ENCODE measurements at places on chromosomes 5 and 9.

- DNase-seq: peak; percentile 35
Measured at GRCh38 chr5:124444147-124444775, 302.2 kb downstream of the ZNF608 start.

DNA sequence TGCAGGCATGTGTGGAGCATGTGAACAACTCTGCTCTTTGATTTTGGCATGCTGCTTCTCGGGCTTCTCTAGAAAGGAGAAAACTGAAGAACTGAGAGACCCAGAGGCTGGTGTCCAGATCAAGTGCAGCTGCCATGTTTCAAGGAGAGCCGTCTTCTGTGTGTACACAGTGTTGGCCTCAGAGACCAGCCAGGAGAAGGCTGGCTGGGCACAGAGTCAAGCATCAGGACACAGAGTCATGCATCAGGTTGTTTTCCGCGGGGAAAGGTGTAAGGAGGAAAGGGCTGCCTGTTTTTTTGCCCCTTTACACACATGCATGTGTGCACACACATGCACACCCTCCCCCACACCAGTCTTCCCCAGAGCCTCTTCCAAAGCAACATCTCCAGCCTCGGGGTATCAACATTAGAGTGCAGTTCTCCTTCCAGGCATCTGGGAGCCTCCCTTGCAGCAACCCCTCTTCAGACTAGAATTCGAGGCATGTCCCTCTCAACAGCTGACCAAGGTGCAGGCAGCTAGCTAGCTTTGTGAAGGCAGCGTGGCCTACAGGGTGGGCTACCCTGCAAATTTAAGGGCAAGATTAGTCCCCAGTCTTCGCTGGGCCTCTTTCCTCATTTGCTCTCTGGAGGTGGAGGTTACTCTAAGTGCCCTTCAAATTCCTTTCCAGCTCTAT is 180.9 kb downstream of the AOPEP start:
- DNase-seq: no peak

DNA sequence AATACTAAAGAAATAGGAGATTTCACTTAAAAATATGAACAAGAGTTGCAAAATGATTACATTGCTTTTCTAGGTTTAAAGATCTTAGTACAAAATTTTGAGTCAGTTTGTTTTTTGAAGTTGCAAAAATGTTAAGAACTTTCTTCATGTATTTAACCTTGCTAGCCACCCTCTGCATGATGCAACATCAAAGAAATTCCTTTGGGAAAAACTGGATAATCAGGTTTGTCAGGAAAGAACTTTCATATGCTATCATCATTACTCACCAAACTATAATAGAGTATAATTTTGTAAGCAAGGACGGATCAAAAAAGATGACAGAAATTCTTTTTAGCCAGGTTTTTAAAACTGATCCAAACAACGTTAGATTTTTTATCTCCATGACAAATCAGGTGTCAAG is 116.9 kb upstream of the MRPS30 start:
- DNase-seq: no peak

DNA sequence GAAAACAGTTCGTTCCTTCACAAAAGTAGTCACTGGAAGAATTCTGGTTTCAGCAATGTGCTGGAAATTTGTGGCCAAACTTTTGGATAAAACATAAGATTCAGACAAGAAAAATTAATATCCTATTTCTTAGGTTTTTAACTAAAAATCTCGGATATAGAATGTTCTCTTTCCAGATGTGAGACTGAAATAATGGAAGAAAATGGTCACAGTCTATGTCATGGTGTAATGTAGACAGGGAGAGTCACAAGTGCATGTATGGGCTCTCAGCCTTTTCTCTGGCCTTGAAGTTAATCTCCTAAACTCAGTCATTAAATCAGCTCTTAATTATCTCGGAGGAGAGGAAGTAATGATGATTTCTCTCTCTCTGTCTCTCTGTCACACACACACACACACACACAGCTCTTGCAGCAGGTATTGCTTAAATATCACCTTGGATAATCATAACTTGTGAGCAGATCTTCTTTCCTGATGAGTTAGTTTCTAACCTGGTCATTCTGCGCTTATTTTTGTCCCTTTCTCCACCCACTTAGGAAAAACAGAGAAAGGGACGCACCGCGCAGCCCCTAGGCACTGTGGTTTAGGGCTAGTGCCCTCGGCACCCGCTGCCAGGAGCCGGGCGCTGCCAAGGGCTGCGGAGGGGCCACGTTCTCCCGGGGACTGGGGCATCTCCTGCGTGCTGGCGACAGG is 672 bp upstream of the ITGA2 start:
- DNase-seq: no peak

DNA sequence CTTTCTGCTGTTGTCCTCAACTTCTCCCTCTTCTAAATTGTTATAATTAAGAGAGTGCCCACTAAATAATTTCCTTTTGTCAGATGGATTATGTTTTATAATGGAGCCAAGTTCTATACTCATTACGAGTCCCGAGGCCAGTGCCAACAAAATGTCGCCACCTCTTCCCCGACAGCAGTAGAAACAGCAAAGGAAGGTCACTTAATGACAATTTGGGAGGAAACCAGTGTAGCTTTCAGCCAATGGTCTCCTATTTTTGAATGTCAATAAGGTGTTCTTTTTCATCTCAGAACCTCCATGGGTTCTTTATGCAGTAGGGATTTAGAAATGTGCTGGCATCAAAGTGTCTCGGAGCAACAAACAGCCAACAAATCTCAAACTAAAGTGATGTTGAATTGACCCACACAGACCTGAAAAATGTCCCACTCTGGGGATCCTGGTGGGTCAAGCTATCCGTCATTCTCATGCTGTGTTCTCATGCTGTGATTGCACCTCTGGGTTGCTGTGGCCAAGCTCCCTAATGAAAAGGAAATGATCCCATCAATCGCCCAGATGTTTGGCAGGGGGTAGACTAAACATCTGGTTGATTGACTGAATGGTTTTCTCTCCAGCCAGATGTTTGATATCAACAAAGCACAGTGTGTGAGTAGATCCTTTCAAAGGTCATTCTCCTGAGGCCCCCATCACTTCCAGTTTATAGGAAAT is 291.9 kb downstream of the DMAC1 start:
- no peak for DNase-seq

DNA sequence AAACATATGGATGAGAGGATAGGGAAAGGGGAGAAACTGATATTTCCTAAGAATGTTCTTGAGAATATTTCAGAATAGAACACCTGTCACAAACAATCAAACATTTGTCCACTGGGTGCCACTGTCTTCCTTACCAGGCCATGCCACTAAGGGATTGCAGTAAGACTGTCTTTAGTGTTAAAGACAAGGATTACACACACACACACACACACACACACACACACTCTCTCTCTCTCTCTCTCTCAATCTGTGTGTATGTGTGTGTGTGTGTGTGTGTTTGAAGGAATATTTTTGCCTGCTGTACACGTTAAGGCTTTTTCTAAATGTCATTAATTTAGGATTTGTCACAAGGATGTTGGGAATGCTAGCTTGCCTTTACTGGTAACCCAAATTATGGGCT is 54.4 kb downstream of the CCDC192 start:
- DNase-seq: peak; percentile 38

DNA sequence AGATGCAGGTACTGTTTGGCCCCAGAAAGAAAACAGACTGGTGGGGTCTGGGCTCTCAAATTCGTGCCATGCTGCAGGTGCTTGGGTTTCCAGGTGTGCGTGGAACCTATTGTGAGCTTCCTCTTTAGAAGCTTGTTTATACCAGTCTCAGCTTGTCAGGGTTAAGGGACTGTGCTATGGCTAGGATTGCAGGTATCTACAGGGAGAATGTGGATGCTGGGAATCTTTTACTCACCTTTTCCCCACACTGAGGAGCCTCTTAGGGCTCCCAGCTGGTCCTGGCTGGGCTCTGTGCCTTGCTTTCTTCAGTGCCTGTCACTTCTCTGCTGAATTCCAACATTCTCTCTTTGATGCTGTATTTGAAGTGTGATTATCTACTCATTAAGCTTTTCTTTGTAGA is 111.8 kb downstream of the WDR70 start:
- no peak for DNase-seq

GRCh38 chr5:1509346-1510085 is 14.2 kb downstream of the LPCAT1 start:
- no peak for DNase-seq

DNA sequence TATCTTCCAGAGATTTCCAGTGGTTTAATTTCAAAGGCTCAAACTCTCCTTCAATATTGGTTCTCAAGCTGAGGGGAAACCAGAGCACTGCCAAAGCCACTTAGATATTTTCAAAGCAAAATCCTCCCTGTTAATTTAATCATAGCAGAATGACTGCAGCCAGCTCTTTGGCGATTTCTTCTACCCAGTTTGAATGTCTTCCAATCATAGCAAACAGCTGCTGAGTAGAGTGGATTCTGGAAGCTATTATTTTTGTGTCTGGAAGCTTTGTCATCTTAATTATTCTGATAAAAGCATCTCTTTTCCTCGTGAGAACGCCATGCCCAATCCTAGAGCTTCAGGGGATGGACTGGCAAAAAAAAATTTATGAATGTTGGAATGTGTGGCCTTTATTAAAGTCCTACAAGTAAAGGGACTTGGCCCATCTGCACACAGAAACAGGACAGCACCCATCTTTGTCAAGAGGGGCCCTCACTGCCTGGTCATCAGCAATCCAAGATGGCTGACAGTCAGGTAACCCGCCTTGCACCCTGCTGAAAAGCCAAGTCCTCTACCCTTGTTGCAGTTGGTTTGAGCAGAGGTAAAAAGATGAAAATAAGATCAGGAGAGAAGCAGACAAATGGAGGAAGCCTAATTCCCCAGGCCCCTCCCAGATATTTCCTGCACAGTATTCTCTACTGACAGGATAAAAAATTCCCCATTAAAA is 125.1 kb downstream of the SUSD1 start:
- no peak for DNase-seq

GRCh38 chr5:112208699-112209615 is 210.1 kb downstream of the EPB41L4A start:
- no peak for DNase-seq

DNA sequence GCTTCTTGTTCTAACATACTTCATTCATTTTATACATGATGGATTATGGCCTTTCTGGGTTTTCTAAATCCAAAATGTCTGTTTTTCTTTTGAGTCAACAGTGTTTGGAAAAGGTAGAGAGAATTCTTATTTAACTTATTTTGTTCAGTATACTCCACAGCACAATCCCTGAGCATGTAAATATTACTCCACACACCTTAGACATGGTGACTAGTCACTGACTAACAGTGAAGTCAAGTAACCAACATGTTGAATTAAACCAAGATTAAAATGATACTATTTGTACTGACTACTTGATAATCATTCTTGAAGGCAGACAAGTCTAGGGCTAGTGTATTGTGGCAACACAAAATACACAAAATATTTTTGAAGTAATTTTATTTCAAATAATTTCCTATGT is 55.0 kb downstream of the HAPLN1 start:
- DNase-seq: no peak

- no peak for DNase-seq
Measured at GRCh38 chr5:10671041-10672008, 89.7 kb downstream of the DAP start.

- no peak for DNase-seq
Measured at GRCh38 chr9:97617939-97618416, 15.2 kb downstream of the TSTD2 start.

- DNase-seq: no peak
Measured at GRCh38 chr5:141186897-141187512, at the start of gene PCDHB9. Gene PCDHB9 (plus strand): TSS chr5:141187161. CDS start chr5:141187319, 158 bp downstream.

GRCh38 chr9:134328341-134328840 is 2.1 kb downstream of the RXRA start:
- DNase-seq: no peak

GRCh38 chr5:88671106-88671504 is 211.9 kb downstream of the MEF2C start:
- no peak for DNase-seq

- no peak for DNase-seq
Measured at GRCh38 chr5:131756942-131757341, 39.9 kb downstream of the FNIP1 start.

GRCh38 chr9:21854594-21854993 is 52.2 kb downstream of the MTAP start:
- DNase-seq: no peak

GRCh38 chr5:56175488-56175887 is 57.6 kb downstream of the ANKRD55 start:
- no peak for DNase-seq

DNA sequence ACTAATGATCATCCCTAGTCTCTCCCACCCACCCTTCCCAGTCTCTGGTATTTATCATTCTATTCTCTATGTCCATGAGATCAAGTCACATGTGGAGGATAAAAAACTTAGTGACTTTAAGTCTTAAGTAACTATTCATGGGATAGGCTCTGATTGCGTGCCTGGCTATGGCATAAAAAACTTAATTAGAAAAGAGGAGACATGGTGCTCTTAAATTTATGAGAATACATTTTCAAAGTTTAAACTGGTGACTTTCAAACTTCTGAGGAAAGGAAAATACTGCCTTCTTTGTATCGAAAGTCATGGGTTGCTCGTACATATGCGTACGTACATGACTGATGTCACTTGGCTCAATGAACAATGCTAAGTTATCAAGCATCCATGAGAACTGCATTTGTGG is 18.2 kb upstream of the TYRP1 start:
- no peak for DNase-seq

DNA sequence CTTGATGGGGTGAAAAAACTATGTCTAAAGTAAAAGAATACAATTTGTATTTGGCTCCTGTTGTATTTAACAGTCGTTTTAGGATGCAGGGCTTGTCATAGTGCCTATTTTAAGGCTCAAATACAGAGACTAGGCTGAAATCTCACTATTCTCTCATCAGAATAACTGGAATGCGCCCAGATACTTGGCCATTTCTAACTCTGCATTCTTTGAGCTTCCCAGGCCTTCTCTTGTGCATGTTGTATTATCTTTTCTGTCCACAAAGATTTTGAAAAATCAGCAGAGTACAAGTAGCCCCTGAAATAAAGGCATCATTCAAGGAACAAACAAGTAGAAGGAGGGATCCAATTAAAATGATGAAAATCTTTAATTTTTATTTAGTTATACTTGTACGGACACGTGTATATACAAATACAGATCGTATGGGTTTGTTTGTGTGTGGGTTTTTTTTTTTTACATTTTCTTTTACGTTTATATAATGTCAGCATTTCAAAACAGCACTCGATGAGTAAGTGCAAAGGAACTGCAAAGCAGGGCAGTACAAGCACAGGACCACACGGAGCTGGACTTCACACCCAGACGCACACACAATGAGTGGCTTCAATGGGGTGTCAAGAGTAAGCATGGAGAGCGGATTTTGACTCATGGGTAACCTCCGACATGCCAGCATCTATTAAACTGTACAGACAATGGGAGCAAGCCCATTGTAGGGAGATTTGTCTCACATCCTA is 294.0 kb downstream of the EFNA5 start:
- DNase-seq: no peak

- DNase-seq: no peak
Measured at GRCh38 chr5:180808461-180809000, 5.9 kb upstream of the MGAT1 start.

- no peak for DNase-seq
Measured at GRCh38 chr5:76716456-76717157, 681 bp downstream of the F2R start.

GRCh38 chr5:126519637-126520592 is 75.1 kb downstream of the ALDH7A1 start:
- no peak for DNase-seq

DNA sequence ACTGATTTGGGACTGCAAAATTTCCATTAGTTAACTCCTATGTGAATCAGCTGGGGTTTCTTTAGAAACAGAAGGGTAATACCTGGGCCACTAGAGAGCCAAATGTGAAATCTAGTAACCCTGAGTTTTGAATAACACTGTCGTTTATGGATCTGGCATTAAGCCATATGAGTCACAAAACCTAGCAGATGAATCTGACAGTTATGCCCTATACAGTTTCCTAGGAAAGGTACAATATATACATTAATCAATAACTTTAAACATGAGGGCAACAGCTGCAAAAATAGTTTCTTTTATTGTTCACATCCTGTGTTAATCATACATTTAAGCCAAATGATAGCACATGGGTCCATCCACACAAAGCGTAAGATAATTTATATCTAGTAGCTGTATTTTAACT is 56.9 kb downstream of the PAM start:
- DNase-seq: no peak

Data from GM10248 (cell line).